ENCODE measurements at places on chromosomes 12 and 14.

GRCh38 chr12:2503762-2504161 is 291.0 kb upstream of the FKBP4 start:
- DNase-seq, result no peak

DNA sequence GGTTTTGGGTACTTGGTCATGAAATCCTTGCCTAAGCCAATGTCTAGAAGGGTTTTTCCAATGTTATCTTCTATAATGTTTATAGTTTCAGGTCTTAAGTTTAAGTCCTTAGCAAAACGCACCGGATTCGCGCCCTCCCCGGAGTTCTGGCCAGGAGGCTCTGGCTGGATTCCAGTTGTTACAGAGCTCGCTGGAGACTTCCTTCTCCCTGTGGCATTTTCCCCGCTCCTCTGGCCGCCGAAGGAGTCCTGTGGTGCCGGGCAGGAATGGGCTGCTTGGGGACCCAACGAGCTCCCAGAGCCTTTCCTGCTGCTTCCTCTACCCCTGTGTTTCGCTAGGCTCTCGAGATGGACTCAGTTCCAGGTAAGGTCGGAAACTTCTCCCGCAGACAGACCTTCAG is 335.9 kb downstream of the AEBP2 start:
- DNase-seq, result no peak

GRCh38 chr12:40325349-40325960 is 100.7 kb downstream of the LRRK2 start:
- DNase-seq, result no peak

GRCh38 chr14:103624860-103625259 is 4.2 kb upstream of the KLC1 start:
- DNase-seq, result peak; percentile 56

- DNase-seq, result no peak
Observed at GRCh38 chr12:81958406-81958805, 199.3 kb upstream of the PPFIA2 start.
